ENCODE measurements at places on chromosomes 2 and 18.

GRCh38 chr2:240138254-240138984 lies 2.0 kb downstream of the OTOS start:
- no peak for DNase-seq

DNA sequence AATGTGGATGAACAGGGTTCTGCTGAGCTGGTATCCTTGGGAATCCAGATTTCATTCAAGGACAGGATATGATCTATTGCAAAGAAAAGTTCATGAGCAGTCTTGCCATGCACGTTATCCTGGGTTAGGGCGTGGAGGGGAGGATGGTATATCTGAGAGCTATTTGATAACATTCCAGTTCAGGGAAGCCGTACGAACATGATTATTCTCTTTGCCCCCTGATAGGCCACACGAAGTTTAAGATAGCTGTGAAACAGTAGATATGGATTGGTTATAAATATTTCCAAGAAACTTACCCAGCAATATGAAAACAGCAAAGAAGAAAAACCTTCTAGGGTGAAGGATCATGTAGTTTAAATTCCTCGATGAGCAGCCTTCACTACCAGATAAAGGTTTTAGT lies 171.9 kb downstream of the LTBP1 start:
- DNase-seq, result no peak

GRCh38 chr2:235521844-235522243 lies 28.0 kb downstream of the AGAP1 start:
- no peak for DNase-seq

DNA sequence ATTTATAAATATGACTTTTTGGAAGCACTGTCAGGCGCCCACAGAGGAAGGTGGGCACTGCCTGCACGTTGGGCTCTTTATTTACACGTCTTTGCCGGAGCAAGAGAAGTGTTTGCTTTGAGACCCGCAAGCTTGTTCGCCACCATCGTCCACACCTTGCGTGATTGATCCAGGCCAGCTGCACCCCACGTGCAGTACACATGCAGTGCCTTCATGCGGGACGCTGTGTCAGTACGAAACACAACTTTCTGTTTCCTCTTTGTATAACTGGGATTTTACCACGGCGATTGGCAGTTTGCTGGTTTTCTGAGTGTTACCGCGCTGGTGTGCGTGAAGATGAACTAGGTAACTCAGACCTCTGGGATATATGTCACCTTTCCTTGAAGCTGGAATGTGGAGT lies 571.0 kb upstream of the SALL3 start:
- DNase-seq, result no peak

DNA sequence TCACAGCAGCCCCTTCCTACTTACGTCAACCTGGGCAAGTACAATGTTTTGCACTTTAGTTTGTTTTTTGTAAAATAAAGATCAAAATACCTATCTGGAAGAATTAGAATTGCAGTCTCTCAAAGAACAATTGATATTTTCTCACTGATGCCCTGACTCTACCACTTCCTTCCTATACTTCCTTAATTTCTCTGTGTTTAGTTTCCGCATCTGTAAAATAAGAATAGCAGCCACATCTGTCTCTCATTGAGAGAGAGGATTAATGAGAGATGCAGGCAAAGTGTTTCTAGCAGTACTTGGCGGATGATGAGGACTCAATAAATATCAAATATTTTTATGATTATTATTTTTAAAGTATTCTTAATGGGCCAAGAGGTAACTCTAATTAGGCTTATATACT lies 122.6 kb upstream of the PIEZO2 start:
- DNase-seq, result no peak

- no peak for DNase-seq
Observed at GRCh38 chr18:924987-925386, 20.3 kb downstream of the ADCYAP1 start.

DNA sequence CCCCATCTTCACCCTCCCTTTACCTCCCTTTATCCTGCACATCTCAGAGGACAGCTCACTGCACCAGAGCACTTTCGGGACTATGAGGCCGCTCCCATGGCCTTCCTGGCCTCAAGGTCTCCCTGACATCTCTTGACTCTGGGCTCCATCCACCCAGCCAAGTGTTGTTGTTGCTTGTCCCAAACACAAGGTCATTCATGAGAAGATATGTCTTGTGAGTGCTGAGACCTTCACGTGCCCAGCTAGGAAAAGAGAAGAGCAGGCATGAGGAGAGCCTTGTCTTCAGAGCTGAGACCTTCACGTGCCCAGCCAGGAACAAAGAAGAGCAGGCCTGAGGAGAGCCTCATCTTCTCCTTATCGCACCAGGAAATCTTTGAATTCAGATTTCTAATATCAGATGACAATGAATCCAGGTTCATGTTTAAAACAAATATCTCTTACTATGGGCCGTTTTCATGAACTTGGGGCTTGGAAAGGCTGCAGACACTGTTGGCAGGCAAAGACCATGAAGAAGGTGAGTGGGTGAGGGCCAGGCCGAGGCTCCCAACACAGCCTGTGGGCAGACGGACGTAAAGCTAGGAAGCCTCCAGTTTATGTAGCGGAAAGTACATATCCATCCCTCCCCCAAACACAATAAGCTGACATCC lies 256.1 kb downstream of the NDUFA10 start:
- DNase-seq, result no peak

GRCh38 chr18:911025-911424 lies 6.4 kb downstream of the ADCYAP1 start:
- DNase-seq, result no peak

- DNase-seq, result no peak
Observed at GRCh38 chr18:74613381-74613780, 15.7 kb downstream of the ZNF407 start.

DNA sequence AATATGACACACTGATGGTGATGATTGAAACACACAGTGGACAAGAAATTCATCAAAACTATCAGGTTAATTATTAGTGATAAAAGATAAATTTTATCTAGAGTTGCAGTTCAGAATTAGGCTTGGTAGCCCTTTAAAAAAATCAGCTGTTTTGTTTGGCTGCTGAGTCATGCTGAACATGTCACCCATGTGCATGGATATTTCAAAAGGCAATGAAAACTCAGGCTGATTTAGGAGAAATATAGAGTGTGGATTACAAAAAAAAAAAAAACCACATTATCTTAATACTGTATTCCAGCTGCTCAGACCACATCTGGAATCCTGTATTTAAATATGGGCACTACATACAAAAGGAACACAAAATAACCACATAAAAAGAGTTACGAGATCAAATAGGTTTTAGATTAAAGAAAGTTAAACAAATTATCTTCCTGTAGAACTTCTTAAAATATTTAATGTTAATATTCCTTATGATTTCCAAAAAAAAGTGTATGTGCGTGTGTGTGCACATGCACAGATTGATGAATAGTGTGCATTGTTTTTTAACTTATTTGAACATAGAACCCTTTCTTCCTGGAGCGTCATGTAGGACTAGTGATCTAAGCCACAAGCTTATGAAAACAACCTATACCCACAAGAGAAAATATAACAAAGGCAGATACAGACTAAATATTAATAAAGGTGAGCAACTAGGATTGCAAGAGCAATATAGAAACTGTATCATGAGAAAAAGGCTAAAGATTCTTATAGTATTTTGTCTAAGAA lies 186.2 kb downstream of the STK39 start:
- DNase-seq, result no peak

DNA sequence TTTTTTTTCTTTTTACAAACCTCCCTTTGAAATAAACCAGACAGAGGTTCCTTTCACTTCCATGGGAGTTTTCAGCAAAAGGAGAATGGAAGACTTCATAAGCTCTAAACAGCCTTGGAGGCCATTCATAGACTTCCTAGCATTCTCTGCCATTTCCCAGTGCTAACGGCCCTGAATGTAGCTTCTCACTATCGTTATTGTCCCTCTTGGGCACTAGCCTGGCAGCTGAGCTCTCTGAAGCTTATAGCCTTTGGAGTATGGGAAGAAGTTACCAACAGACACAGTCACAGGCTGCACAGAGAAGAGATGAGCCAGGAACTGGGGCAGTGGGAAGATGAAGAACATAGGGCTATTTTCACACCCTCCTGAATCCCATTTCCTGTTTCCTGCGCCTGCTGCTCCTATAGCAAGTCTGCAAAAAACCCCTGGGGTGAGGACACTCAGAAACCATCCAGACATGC lies 29.1 kb upstream of the EPC2 start:
- no peak for DNase-seq

- DNase-seq, result no peak
Observed at GRCh38 chr2:177670791-177671535, 278.4 kb downstream of the AGPS start.

DNA sequence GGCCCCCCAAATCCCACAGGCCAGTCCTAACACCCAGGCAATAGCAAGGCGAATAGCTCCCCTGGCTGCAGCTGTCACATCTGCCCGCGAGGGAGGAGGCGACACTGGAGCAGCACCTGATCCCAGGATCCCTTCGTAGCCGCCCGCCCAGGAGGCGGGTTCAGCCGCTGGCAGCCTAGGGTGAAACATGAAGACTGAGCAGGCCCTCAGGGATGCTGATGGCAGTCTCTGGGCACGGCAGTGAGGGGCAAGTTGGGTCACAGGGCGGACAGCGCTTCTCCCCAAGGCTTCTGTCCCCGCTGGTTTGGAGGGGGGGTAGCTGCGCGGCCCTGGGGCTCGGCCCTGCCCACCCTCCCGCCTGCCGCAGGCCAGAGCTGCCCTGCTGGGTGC lies 1.9 kb downstream of the DNMT3A start:
- DNase-seq, result peak; percentile 37

DNA sequence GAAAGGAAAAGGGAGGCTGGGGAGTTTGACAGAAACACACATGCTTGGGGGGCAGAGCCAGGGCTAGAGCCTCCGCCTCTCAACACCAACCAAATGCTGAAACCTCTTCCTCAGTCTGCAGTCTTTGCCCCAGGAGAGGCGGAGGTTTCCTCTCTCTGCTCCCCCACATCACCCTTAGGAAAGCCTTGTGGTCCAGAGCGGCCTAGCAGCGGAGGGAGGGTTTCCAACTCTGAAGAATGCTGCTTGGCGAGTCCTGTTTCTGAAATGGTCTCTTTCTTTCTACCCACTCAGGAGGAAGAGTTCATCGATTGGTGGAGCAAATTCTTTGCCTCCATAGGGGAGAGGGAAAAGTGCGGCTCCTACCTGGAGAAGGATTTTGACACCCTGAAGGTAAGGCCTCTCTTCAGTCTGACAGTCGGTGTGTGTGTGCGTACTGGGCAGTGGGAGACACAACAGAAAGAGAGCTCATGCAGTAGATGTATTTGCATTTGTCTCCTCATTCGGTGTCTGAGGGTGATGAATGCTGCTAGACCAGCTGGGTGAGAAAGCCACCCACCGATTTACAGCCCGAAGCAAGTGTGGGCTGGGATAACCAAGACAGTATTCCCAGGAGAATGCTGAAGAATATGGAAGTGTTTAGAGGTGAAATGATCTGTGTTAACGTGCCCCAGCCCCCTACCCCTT lies 190.5 kb downstream of the DYSF start:
- no peak for DNase-seq

GRCh38 chr18:10565835-10566234 lies 40.0 kb downstream of the NAPG start:
- DNase-seq, result no peak

GRCh38 chr2:55163941-55164390 lies 68.1 kb downstream of the CLHC1 start:
- DNase-seq, result no peak

DNA sequence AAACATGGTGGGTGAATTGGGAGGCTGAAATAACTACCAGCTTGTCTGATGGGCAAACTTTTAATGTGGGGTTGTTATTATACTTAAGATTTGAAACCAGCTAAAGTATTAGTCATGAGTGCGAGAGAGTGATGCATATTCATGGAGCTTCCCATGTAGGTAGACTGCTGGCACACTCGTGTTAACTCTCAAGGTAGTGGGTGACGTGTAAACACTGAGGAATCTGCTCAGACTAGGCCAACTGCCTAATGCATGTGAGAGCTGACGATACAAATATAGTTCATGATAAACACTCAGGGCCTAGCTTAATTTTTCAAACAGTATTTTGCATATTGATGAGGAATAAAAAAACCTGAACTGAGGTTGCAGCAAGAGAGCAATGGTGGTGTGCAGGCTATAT lies 1165.7 kb upstream of the PIK3C3 start:
- DNase-seq, result no peak

DNA sequence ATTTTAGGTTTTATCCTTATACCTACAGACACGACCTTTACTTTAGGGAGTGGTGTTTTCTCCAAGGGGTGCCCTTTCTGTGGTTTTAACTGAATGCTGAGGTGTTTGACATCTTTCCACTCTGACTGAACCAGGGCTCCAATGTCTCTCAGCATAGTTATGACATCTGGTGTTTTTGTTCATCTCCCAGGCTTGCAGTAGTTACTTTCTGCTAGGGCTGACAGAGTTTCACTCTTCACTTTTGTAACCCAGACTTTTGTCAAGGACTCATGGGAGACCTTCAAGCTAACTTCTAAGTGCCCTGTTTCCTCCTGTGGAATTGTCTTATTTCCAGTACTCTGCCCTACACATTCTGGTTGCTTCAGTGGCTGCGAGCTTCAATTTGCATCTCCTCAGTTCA lies 103.1 kb downstream of the CCDC85A start:
- DNase-seq, result no peak

GRCh38 chr18:45880876-45881558 lies 55.5 kb downstream of the SIGLEC15 start:
- no peak for DNase-seq

DNA sequence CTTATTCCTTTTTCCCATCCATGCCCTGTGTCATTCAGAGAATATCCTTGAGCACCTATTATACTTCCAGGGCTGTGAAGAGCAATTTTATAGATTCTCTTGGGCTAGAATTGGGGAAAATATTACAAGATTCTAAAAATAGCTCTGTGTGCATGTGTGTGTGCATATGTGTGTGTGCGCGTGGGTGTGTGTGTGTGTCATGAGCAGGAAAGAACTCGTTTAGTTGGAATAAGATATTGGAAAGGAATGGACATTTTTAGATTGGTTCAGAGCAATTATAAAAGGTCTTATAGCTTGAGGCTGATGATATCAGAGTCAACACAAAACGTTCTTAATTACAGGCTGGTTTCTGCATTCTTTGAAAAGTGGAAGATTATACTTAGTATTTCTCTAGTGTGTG lies 212.1 kb upstream of the COPS8 start:
- no peak for DNase-seq

DNA sequence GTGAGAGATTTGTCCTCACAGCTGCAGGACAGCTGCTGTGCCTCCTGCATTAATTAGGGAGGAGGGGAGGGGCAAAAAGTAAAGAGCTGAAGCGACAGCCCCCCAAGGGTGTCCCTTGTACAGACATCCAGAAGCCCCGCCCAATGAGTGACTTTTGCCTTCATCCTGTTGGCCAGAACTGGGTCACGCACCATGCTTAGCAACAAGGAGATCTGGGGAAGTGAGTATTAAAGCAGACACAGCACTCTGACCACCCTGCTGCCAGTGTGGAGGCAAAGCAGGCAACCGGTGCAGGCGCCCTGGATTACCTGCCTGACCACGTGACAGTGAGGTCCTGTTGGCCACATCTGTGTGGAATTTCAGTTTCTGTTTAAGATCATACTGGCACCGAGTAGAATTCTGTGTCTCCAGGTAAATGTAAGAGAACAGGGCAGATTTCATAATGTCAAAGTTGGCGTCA lies 21.5 kb upstream of the BIN1 start:
- no peak for DNase-seq

- no peak for DNase-seq
Observed at GRCh38 chr2:11389052-11389420, 44.6 kb upstream of the ROCK2 start.

Data from activated T-cell treated with anti-CD3 and anti-CD28 coated beads, Interleukin-2, amount 50 U/mL, for 1 hour (primary cell).